ENCODE measurements at places on chromosomes 5 and 9.

GRCh38 chr5:133421394-133421793 lies 190.9 kb downstream of the FSTL4 start:
- DNase-seq, result no peak

- DNase-seq, result no peak
Measured at GRCh38 chr9:134971196-134971595, 53.5 kb upstream of the FCN1 start.

DNA sequence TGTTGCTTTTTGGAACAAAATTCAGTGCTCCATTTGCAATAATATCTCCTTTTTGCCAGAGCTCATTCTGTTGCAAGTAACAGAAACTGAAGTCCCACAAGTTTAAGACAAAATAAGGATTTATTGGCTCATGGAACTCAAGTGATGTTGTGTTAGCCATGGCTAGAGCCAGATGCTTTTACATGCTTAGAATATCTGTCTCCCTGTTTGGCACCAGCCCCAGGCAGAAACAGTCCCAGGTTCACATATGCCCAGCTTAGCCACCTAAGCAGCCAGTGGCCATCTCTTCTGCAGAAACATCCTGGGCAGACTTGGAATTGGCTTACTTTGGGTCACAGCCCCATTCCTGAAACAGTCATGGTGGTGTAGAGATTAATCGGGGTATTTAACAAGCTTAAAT lies 540.9 kb upstream of the SGCD start:
- DNase-seq, result no peak

DNA sequence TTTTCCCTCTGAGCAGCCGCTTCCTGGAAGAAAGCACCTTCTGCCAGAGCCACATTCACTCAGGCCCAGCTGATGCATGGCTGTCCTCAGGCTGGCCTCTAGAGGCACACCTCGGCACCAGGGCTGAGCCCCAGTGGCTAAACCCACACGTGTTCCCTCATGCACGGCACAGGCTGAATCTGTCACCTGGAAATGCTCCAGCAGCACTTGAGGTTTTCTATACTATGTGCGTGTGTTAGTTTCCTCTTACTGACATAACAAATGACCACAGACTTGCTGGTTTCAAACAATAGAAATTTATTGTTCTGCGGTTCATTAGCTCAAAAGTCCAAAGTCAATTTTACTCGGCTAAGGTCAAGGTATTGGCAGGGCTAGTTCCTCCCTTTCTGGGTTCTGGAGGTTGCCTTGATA lies 141.4 kb downstream of the LRRC70 start:
- DNase-seq, result no peak

- DNase-seq, result no peak
Measured at GRCh38 chr5:169770109-169770508, 133.0 kb downstream of the DOCK2 start.

DNA sequence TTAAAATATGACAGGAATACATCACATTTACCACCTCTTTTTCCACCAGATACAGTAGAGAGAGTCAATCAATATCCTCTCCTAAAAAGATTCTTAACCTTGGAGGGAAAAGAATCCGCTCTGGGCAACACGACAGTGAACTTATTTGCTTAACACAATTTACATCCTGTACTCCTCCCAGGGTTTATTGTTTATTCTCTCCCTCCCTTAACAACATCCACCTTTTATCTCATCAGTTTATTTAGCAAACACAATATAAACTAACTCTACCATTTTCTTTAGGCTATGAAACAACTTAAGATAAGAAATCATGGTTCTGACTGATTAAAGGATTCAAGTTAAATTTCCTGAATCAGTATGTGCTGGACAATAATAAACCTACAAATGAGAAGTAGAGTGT lies 50.9 kb downstream of the CERT1 start:
- no peak for DNase-seq

- no peak for DNase-seq
Measured at GRCh38 chr5:15191012-15191411, 309.0 kb upstream of the FBXL7 start.

DNA sequence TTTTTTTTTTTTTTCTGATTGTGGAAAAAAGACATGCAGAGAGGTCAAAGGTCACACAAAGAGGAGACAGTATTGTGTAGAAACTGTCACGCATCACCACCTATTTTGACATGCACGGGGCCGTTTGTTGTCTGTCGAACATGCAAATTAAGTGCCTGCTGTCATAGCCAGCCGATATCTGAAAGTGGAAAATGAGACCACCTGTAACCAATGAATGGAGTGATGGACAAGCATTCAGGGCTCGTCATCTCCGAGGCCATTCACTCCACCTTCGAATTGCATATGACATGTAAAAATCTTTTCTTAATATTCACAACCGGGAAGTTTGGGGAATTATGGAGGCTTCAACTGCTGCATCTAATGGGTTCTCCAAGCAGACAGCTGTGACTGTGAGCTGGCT lies 512.2 kb upstream of the ADAMTS16 start:
- DNase-seq, result no peak

GRCh38 chr9:33374634-33375237 lies 27.6 kb downstream of the AQP7 start:
- DNase-seq, result peak; percentile 34

- no peak for DNase-seq
Measured at GRCh38 chr5:56080375-56081052, 85.8 kb upstream of the IL6ST start.

DNA sequence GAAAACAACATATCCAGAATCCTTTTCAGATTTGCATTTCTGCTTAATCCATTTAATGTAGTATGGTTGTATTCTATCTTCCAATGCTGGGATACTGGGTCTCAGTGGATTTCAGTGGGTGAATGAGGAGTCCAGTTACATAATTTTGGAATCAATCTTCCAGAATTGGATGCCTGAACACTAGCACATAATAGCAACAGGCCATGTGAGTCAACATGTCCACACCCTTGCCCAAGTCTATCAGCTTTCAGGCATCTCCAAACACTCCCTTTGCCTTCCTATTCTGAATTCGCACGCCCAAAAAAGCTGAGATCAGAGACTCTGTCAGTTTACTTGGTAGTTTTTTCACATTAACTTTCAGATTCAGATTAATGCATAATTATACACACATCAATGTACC lies 202.6 kb downstream of the TSSK1B start:
- DNase-seq, result no peak

DNA sequence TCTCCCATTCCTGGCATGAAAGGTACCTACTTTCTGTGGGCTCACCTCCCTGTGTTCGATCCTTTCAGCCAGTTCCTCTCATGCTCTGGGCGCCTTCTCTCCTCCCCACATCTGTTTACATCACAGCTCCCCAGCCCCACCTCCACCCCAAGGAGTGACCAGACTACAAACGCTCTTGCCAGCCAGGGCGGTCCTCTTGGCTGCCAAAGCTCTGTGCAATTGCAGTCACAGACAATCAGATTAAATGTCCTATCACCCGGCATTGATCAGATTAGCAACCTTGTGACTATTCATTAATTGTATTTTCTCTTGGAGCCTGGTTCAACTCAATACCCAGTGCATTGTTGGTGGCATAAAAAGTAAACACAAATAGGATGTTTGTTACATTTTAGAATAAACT lies 211.2 kb upstream of the TBCA start:
- no peak for DNase-seq

- DNase-seq, result no peak
Measured at GRCh38 chr5:132455614-132456115, 34.9 kb downstream of the IRF1 start.

DNA sequence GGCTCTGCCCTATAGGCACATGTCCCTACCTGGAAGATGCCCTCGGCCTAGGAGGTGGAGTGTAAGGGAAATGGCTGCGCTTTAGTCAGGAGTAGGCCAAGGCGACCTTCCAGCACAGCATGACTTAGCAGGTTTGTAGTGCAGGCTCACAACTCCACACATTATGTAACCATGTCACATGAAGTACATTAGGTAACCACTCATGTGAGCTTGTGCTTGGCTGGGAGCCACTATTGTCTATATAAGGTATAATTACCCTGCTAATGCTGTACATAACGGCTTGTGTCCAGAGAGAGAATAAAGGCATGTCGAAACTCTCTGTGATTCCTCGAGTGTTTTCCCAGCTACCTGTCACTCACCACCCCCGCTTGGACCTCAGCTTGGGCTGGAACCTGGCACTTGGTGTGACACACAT lies 74.9 kb downstream of the CAMK4 start:
- no peak for DNase-seq

GRCh38 chr5:95162231-95162992 lies 122.5 kb downstream of the MCTP1 start:
- DNase-seq, result no peak

All from activated T-helper 1 cell treated with Interleukin-2 at 50 U/mL for 16 hours (primary cell).